NCI-H460 (cell line): ENCODE measurements at places on chromosomes 13 and 19.

DNA sequence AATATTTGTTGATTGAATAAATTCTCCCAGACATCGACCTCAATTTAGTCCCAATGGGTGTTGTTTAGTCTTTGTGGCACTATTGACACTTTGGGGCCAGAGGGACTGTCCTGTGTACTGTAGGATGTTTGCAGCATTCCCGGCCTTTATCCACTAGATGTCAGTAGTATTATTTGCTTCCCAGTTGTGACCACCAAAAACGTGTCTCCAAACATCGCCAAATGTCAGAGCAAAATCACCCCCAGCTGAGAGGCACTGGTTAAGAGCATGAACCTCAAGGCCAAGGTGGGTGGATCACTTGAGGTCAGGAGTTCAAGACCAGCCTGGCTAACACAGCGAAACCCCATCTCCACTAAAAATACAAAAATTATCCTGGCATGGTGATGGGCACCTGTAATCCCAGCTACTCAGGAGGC is 15.4 kb downstream of the NLRP12 start:
- DNase-seq: peak; percentile 46

DNA sequence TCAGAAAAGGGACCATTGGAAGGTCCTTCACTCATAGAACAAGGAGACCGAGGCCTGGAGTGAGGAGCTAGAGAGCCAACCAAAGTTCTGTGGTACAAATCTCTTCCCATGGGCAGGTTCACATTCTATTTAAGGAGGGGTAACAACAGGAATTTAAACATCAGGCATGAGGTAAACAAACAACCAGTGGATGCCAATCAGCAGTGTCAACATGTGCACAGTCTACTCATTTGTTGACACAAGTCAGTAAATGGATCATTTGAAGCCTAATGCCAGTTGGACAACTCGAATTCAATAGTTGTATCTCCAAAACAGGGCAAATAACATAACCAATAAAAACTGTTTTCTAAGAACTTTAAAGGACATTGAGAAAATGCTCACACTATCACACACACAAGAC is 6.3 kb upstream of the DOCK9 start:
- no peak for DNase-seq

- no peak for DNase-seq
Measured at GRCh38 chr19:39032063-39032918, at the start of gene FBXO27. FBXO27 (minus strand) TSS chr19:39032549; CDS start chr19:39032227, 322 bp downstream.

- DNase-seq: no peak
Measured at GRCh38 chr19:5052945-5053485, 84.1 kb downstream of the KDM4B start.

DNA sequence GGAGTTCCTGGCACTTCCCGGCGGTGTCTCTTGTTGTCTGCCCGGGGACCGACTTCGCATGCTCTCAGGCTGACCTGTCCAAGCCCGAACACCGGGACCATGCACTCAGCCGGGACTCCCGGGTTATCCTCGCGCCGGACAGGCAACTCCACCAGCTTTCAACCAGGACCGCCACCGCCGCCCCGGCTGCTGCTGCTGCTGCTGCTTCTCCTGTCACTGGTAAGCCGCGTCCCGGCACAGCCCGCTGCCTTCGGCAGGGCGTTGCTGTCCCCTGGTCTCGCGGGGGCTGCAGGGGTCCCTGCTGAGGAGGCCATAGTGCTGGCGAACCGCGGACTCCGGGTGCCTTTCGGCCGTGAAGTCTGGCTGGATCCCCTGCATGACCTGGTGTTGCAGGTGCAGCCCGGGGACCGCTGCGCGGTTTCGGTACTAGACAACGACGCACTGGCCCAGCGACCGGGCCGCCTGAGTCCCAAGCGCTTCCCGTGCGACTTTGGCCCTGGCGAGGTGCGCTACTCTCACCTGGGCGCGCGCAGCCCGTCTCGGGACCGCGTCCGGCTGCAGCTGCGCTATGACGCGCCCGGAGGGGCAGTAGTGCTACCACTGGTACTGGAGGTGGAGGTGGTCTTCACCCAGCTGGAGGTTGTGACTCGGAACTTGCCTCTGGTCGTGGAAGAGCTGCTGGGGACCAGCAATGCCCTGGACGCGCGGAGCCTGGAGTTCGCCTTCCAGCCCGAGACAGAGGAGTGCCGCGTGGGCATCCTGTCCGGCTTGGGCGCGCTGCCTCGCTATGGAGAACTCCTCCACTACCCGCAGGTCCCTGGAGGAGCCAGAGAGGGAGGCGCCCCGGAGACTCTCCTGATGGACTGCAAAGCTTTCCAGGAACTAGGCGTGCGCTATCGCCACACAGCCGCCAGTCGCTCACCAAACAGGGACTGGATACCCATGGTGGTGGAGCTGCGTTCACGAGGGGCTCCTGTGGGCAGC is 661 bp downstream of the FREM2 start:
- DNase-seq: no peak

DNA sequence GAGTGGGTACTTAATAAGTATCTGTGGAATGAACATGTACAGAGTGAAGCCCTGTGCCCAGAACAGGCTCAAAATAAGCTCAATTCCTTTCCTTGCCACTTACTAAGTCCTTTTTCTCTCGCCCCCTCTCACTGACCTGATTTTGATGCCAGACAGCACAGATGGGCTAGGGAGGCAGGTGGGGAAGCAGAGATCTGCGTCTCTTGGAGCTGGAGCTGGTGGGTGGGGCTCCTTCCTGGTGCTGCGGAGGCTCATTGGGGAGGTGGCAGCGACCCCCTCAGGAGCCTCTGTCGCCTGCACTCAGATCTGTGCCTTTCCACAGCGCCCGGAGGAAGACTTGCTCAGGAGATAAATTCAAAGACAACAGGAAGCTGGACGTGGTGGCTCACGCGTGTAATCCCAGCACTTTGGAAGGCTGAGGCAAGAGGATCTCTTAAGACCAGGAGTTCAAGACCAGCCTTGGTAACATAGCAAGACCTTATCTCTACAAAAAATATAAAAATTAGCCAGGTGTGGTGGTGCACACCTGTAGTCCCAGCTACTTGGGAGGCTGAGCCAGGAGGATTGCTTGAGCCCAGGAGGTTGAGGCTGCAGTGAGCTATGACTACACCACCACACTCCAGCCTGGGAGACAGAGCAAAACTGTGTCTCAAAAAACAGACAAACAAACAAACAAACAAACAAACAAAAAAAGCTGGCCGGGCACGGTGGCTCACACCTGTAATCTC is 14.6 kb downstream of the AKT2 start:
- no peak for DNase-seq

- DNase-seq: no peak
Measured at GRCh38 chr19:39557811-39558623, 18.1 kb upstream of the EID2 start.
